A673 (cell line): ENCODE measurements at places on chromosomes 5 and 9.

- DNase-seq, result no peak
Observed at GRCh38 chr9:85163415-85163814, 493.9 kb downstream of the NTRK2 start.

DNA sequence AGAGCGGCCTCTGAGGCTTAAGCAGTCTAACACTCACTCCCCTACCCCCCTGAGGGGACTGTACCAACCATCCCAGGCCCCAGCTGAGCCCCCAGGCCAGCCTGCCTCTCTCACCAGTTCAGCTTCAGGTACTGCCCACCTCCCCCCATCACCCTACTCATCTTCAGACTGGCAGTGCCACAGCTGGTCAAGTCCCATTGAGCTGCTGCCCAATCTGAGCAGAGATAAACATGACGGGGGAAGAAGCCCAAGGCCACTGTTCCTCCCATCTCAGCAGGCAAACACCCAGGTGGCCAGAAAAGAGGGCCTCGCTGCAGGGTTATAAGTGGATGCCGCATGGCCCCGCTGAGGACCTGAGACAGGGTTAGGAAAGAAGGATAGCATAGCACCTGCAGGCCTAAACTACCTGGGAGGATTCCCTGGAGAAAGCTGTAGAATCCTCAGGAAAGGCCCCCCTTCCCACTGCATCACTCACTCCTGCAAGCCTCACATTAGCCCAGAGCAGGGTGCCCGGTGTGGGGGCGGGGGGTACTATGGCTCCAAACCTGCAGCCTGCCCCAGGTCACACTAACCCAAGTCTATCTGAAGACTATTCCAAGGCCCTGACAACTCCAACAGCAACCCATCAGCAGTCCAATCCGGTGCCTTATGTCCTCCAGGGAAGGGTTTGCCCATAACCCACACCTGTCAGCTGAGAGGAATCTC is 3.6 kb downstream of the B4GALT1 start:
- DNase-seq, result no peak

GRCh38 chr5:177447066-177447610 is 524 bp downstream of the PRR7 start:
- peak; percentile 52 for DNase-seq

- no peak for DNase-seq
Observed at GRCh38 chr9:111992523-111992922, 95.9 kb downstream of the UGCG start.

- no peak for DNase-seq
Observed at GRCh38 chr5:82290908-82291307, 12.8 kb upstream of the RPS23 start.

GRCh38 chr5:10520706-10521105 is 43.2 kb upstream of the ANKRD33B start:
- no peak for DNase-seq

DNA sequence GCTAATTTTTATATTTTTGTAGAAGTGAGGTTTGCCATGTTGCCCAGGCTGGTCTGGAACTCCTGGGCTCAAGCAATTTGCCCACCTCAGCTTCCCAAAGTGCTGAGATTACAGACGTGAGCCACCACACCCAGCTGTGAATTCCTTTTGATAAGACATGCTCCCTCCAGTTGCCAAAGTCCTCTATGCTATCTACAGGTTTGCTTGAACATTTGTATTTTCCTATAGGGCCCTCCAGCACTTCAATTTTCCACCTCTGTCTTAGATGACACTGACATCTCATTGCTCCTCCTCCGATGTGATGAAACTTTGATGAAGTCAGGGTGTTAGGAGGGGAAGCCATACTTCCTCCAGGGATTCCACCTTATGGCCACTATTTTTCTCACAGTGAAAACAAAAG is 25.2 kb upstream of the CTSV start:
- no peak for DNase-seq

- no peak for DNase-seq
Observed at GRCh38 chr9:104868303-104868686, 59.7 kb downstream of the ABCA1 start.

DNA sequence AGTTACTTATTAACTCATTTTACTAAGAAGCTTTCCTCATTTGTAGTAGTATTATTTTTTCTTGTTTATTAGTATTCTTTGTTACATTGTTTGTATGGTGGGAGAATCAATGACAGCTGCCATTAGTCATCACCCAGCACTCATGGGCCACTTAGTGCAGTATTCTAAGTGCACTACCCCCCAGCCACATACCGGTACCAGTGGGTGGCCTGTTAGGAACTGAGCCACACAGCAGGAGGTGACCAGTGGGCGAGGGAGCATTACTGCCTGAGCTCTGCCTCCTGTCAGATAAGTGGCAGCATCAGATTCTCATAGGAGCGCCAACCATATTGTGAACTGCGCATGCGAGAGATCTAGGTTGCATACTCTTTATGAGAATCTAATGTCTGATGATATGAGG is 24.2 kb upstream of the CAMLG start:
- peak; percentile 84 for DNase-seq

- DNase-seq, result no peak
Observed at GRCh38 chr5:134430001-134430569, 18.4 kb upstream of the CDKN2AIPNL start.

DNA sequence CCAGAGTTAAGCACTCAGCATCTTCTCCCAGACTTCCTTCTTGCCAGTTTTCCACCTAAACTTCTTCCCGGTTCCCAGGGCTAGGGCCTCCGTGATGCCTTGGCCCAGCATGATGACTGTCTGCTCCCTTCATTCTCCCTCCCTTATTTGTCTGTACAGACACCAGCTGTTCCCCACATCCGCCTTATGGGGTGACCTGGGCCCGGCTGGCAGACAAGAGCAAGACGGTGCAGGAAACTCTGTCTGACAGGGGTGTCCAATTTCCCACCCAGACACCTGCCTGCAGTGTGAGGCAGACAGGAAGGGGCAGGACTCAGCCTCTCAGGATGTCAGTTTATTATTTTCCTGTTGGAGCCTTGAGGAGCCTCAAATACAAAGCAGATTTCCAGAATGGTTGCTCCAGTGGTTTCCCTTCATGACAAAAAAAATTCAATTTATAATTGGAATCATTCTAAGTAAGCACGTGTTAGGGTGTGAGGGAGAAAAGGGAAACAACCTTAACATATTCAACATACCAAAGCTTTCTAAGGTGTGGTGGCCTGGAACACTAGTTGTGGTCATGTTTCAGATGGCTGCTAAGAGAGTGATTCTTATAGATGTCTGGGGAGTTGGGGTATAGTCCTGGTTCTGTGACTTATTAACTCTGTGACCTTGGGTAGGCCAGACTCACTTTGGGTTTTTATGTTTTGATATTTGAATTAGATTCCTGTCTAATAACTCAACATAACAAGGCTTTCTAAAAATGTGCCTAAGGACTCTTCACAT is 234.5 kb downstream of the PAPPA start:
- no peak for DNase-seq

- DNase-seq, result no peak
Observed at GRCh38 chr9:4936277-4936676, 48.8 kb upstream of the JAK2 start.

- DNase-seq, result no peak
Observed at GRCh38 chr9:76330034-76330433, 64.2 kb downstream of the RFK start.

DNA sequence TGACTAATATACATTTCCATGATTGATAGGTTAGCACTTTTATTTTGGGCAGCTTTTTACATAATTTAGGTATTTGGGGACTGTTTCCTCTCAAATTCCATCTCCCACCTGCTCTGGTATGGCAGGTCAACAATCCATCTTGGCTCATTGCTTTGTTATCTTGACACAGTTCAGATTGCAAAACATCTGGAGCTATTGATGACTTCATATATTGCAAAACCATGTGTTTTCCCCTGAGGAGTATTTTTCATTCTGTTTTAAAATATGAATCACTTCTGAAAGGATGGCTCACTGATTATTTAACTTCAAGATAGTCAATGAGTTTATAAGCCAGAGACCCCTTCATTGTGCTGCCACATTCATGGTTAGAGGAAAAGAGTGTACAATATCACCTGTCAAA is 1206.0 kb upstream of the C9orf72 start:
- DNase-seq, result peak; percentile 20

GRCh38 chr5:66958980-66959641 is 237.5 kb downstream of the CD180 start:
- DNase-seq, result peak; percentile 17

DNA sequence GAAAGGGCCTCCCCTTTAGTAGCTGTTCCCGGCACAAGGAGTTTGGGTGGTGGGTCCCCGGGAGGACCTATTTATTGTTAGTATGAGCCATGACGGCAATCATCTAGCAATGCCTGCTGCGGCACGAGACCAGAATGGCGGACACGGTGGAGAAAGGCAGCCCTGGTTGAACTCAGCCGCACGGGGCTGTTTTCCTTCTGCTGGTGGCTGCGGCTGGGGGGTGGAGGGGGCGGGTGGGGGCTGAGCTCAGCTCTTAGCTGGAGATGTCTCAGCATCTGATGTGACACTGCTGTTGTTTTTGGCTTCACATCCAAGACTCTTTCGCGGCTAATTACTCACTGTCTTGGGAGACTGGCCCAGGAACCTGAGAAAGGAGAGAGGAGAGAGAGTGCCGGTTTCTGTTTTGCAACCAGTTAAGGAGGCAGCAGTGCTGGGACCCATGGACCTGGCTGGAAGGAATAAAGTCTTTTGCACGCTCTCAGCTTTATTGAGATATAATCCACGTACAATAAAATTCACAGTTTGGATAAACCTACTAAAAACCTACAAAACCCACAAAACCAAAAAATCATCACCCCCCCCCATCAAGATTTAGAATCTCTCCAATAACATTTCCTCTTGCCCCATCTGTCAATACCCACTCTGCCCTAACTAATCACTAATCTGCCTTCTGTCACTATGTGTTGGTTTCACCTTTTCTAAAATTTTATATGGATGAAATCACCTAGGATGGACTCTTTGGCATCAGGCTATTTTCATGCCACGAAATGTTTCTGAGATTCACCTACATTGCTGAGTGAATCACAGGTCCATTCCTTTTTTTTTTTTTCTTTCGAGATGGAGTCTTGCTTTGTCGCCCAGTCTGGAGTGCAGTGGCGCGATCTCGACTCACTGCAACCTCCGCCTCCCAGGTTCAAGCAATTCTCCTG is 81.8 kb upstream of the NEURL1B start:
- no peak for DNase-seq

- DNase-seq, result no peak
Observed at GRCh38 chr5:109035436-109035835, 287.7 kb downstream of the FER start.

DNA sequence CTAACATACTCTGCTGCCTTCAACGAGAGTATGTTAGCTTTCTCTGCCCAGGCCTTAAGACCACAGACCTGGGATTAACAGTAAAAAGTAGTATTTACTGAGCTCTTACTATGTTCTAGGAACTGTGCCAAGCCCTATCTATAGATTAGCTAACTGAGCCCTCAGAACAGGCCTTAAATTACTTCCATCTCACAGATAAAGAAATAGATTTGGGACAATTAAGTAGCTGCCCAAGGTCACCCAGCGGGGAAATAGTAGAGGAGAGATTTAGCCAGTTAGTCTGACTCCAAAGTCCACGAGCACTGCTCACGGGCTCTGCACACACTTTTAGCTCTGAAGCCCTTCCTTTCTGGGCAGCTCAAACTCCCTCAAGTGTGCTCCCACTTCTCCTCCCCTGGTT is 64.5 kb upstream of the EQTN start:
- no peak for DNase-seq

DNA sequence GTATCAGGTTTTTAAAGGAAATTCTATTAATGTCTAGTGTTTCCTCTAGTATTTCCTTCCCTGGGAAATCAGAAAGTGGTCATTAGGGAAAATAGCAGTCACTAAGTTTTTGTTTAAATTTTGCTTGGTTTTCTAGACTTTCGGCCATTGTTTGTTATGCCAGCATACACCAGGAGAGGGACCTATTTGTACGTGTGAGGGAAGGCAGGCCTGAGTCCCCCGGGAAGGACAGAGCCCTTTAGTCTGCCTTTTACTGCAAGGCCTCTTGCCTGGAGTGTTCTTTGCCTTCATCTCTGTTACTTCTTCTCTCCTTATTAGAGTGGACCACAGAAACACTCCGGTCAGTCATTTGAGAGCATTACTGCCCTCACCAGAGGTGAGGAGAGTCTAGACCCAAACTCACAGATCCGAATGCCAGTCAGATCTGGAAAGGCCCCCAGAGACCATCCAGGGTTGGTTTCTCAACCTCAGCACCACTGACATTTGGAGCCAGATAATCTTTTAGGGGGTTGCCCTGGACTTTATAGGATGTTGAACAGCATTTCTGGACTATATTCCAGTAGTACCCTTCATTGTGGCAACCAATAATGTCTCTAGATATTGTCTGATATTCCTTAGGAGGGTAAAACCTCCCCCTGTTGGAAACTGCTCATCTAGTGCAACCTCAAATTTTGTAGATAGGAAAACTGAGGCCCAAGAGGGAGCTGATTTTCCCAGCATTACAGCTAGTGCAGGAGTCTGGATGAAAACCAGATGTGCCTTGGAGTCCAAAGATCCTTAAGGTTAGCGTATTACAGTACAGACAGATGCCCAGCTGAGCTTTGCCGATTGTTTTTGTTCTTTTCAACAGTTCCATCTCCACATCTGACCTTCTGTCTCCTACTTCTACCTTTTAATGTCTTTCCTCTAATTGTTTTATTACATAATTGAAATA is 93.0 kb upstream of the NIPAL4 start:
- peak; percentile 66 for DNase-seq

DNA sequence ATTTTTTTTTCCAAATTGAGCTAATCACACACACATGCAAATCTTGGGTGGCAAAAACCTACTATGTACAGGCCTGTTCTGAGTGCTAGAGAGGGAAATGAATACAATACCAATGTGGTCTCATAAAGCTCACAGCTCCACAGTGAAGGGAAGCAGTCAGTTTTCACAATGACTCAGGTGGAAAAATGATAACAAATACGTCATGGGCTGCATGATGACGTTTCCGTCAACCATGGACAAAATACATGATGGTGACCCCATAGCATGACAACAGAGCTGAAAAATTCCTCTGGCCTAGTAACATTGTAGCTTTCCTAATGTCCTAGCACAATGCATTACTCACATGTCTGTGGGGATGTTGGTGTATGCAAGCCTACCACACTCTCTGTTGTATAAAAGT is 252.5 kb downstream of the TRIM32 start:
- no peak for DNase-seq

DNA sequence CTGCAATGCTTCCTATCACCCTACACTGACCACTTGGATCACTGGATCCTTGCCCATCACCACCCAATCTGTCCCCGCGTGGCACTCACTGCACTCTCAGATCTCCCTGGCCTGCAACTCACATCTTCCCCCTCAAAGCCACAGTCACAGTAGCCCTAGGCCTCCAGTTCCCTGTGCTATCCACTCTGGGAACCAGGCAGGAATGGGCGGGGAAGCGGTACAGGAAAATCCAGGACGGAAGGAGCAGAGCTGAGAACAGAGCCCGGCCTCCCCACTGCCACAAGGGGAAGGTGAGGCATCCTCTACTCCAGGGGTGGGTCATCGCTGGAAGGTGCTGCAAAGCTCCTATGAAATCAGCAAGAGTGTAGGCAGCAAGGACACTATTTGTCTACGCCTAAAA is 102.6 kb downstream of the ESM1 start:
- DNase-seq, result no peak

- DNase-seq, result no peak
Observed at GRCh38 chr5:140253985-140254384, 48.9 kb downstream of the PFDN1 start.

- DNase-seq, result no peak
Observed at GRCh38 chr9:128182893-128183588, 8.3 kb downstream of the CIZ1 start.

GRCh38 chr9:88754452-88754851 is 219.5 kb downstream of the NXNL2 start:
- no peak for DNase-seq

GRCh38 chr5:3155717-3156116 is 404.2 kb upstream of the IRX2 start:
- DNase-seq, result no peak
